ENCODE measurements at places on chromosomes 2 and 18. TPM values are rescaled to one million over a fixed set of nuclear protein-coding genes. Genes with fewer than 3 reads are reported as not detected.

GRCh38 chr2:178233428-178233827 is 39.1 kb downstream of the OSBPL6 start:
- H3K4me1 ChIP-seq = peaks cover 40% of the 10 kb centered on the region
- DNase-seq = no peak
- no peaks in the 10 kb centered on the region for H3K27me3 ChIP-seq
- no peaks in the 10 kb centered on the region for H3K36me3 ChIP-seq
- H3K27ac ChIP-seq = peak overlapping the region; percentile 64

Gene FAM210A
- 13.9 TPM for total RNA-seq

DNA sequence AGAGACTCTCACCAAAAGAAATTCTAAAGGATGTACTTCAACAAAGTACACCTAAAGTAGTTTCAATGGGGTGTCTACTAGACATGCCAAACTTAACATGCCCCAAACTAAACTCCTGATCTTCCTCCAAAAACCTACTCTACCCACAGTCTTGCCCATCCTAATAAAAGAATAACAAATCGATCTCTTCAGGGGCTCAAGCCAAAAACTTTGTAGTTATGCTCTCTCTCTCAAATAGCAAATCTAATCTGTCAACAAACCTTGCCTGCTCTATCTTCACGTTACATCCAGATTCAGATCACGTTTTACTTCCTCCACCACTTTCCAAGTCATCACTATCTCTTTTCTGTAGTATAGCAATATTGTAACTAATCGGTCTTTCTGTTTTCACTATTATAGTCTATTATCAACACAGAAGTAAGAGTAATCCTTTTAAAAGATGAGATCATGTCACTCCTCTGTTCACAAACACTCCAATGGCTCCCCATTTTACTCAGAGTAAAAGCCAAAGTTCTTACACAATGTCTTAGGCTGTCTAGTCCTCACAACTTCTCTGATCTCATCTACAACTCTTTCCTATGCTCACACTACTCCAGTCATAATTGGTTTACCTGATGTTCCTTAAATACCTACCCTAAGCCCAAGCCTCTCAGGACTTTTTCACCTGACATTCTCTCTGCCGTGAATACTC is 79.9 kb downstream of the THADA start:
- H3K27ac ChIP-seq = peak overlapping the region; percentile 63
- no peak for DNase-seq
- H3K36me3 ChIP-seq = no peaks in the 10 kb centered on the region
- H3K4me3 ChIP-seq = no peak overlapping the region

DNA sequence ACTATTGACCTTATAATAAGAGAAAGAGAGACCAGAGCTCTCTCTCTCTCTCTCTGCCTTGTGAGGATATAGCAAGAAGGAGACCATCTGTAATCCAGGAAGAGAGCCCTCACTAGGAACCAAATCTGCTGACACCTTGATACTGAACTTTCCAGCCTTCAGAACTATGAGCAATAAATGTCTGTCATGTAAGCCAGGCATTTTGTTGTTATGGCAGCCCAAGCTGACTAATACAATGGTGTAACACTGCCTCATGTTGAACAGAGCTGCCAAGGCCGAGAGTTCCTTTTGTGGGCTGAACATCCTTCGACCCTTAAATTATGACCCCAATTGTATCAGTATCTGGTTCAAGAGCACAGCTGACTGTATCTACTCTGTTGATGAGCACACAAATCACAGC is 108.0 kb downstream of the LRRC30 start:
- no peaks in the 10 kb centered on the region for H3K36me3 ChIP-seq
- no peak overlapping the region for H3K4me3 ChIP-seq
- no peaks in the 10 kb centered on the region for H3K4me1 ChIP-seq
- H3K27ac ChIP-seq = no peak overlapping the region

- no peak within 1 kb of the TSS for H3K4me3 ChIP-seq
- no peaks in the 10 kb centered on the region for H3K4me1 ChIP-seq
- DNase-seq = no peak
These were observed at the start of gene DSG3 for GRCh38 chr18:31447530-31448191. DSG3 (plus strand) TSS chr18:31447741; CDS start chr18:31447878, 137 bp downstream.

DNA sequence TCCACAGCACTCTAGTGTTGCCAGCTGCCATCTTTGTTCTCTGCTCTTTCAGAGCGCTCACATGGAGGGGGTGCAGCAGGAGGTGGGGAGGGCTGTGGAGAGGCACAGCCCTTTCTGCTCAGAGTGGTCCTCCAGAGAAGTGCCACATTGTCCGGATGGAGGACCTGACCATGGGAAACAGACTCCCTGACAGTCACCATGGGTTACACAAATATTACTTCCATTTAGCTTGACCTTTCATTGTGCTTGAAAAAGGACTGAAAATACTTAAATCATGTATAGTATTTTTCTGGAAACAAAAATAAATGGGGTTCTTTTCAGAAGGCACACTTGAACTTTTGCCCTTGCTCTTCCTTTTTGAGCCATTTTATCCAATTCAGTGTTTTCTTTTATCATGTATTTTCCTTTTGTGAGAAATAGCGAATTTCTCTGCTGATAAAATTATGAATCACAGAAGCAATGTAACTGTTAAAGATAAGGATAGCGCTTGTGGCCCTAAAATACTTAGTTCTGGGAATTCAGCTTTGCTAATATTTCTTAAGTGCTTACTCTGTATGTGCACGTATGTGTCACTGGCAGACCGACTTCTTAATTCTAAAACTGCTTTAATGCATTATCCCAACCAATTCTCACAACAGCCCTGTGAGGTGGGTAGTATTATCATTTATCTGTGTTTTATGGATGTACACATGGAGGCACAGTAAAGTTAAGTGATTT is 34.2 kb downstream of the SPATS2L start:
- DNase-seq = no peak
- H3K27ac ChIP-seq = no peak overlapping the region
- H3K27me3 ChIP-seq = no peaks in the 10 kb centered on the region

All from gastrocnemius medialis (tissue), 4 donors.